ENCODE measurements at places on chromosomes 3 and 15. TPM values are rescaled to one million over a fixed set of nuclear protein-coding genes. Genes with fewer than 3 reads are reported as not detected.

Gene UROC1
- not detected for total RNA-seq

Gene LTK
- under 0.01 TPM for total RNA-seq

Gene BBX
- total RNA-seq = 70.5 TPM

Gene LDHAL6B
- not detected for total RNA-seq

Gene PLXND1
- 148 TPM for total RNA-seq

Gene HIGD2B
- not detected for total RNA-seq

Gene CYP8B1
- total RNA-seq = not detected

Gene SYNPR
- not detected for total RNA-seq

Gene GOLGA6D
- total RNA-seq = not detected
